Activated CD8-positive, alpha-beta T cell treated with anti-CD3 and anti-CD28 coated beads, Interleukin-2, amount 10 ng/mL, durations not matched to agents 7 days and 5 days (primary cell): ENCODE measurements at places on chromosomes 7 and 10.

GRCh38 chr7:2568521-2569223 is 9.9 kb downstream of the IQCE start:
- H3K27me3 ChIP-seq = no peaks in the 10 kb centered on the region
- no peak overlapping the region for H3K27ac ChIP-seq
- no peak overlapping the region for H3K4me3 ChIP-seq
- DNase-seq = no peak
- no peaks in the 10 kb centered on the region for H3K36me3 ChIP-seq

DNA sequence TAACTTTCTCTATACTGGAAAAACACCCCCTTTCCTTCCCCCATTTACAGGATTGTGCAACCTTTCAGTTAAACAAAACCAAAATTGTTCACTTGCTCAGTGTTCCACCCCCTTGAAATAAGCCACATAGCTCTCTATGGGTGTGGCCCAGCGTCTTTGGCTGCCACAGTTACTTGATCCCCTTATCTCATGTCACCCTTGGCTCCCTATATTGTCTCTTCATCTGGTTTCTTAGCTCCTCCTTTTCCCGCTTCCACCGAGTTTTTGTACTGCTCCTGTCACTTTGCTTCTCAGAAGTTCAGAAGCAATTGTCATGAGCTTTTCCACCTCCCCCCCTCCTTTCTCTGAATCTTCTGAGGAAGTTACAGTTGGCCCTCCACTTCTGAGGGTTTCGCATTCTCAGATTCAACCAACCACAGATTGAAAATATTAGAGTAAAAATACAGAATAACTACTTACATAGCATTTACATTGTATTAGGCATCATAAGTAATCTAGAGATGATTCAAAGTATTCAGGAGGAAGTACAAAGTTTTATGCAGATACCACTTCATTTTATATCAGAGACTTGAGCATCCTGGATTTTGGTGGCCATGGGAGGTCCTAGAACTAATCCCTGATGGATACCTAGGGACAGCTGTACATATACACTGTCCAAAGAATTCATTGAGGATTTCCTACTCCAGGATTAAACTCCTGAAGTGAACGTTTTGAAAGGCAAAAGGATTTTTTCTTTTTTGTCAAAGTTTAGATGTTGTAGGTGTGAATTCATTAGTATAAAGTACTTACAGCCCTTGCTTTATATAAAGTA is 60.4 kb downstream of the ADD3 start:
- H3K36me3 ChIP-seq = peaks cover 16% of the 10 kb centered on the region
- H3K4me3 ChIP-seq = peak overlapping the region; percentile 64

DNA sequence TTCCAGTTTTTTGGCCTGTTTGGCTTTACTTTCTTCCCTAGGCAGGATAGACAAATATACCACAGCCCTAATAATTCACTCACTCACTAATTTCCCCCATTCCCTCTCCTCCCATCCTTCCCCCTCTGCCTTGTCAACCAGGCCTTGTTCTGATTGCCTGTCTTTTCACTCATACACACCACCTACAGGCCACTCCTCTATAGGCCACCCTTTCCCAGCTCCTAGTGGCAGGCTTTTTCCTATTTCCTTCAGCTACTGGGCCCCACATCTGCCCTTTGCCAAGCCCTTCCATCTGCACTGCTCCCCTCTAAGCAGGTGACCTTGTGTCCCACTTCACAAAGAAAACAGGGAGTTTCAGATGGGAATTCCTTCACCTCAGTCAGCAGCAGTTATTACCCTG is 59.8 kb upstream of the MSRB2 start:
- H3K4me1 ChIP-seq = no peaks in the 10 kb centered on the region
- H3K4me3 ChIP-seq = no peak overlapping the region
- H3K36me3 ChIP-seq = no peaks in the 10 kb centered on the region
- peaks cover 32% of the 10 kb centered on the region for H3K27me3 ChIP-seq
- H3K27ac ChIP-seq = no peak overlapping the region
- no peak for DNase-seq

DNA sequence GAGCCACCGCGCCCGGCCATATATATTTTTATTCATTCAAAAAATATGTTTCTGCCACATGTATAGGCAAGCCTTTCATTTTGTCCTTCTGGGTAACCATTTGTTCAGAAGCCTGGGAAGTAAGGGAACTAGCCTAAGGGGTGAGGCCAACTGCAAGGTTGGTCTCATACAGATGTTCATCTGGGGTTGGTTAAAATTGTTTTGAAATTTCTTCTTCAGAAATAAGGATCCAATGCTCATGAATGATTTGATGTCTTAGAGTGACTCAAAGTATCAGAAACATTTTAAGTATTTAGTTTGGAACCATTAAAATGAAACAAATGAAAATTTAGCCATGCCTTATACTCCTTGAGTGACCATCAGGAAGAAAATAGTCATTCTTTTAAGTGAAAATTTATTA is 397.2 kb downstream of the SUGCT start:
- no peaks in the 10 kb centered on the region for H3K36me3 ChIP-seq
- no peak overlapping the region for H3K4me3 ChIP-seq
- H3K27me3 ChIP-seq = peaks cover 4% of the 10 kb centered on the region
- H3K4me1 ChIP-seq = no peaks in the 10 kb centered on the region
- H3K27ac ChIP-seq = no peak overlapping the region

GRCh38 chr7:16494955-16495719 is 29.6 kb upstream of the SOSTDC1 start:
- H3K4me1 ChIP-seq = peaks cover 7% of the 10 kb centered on the region
- no peak overlapping the region for H3K27ac ChIP-seq
- no peak for DNase-seq
- peaks cover 2% of the 10 kb centered on the region for H3K27me3 ChIP-seq

DNA sequence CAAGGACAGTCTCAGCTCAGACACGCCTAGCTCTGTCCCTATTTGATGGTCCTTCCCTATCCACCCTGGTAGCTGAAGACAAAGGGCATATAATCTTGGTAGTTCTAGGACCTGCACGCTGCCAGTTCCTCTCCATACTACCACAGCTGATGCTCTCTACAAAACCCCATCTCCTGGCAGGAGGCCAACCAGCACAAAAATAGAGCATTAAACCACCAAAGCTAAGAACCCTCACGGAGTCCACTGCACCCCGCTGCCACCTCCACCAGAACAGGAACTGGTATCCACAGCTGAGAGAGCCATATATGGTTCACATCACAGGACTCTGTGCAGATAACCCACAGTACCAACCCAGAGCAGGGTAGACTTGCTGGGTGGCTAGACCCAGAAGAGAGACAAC is 299.4 kb downstream of the LRRTM3 start:
- no peaks in the 10 kb centered on the region for H3K36me3 ChIP-seq
- no peak overlapping the region for H3K27ac ChIP-seq
- H3K27me3 ChIP-seq = peaks cover under 1% of the 10 kb centered on the region

- no peak overlapping the region for H3K27ac ChIP-seq
- no peaks in the 10 kb centered on the region for H3K27me3 ChIP-seq
- DNase-seq = no peak
- H3K4me1 ChIP-seq = no peaks in the 10 kb centered on the region
- no peaks in the 10 kb centered on the region for H3K36me3 ChIP-seq
Observed at GRCh38 chr7:125363873-125364272, 434.2 kb upstream of the POT1 start.

- H3K4me1 ChIP-seq = no peaks in the 10 kb centered on the region
- DNase-seq = no peak
- H3K36me3 ChIP-seq = no peaks in the 10 kb centered on the region
- no peaks in the 10 kb centered on the region for H3K27me3 ChIP-seq
- H3K4me3 ChIP-seq = no peak overlapping the region
- H3K27ac ChIP-seq = no peak overlapping the region
Observed at GRCh38 chr10:47176206-47176902, 123.6 kb upstream of the GDF10 start.

- H3K4me1 ChIP-seq = no peaks in the 10 kb centered on the region
- DNase-seq = no peak
- no peak overlapping the region for H3K4me3 ChIP-seq
- no peaks in the 10 kb centered on the region for H3K27me3 ChIP-seq
- H3K36me3 ChIP-seq = no peaks in the 10 kb centered on the region
Observed at GRCh38 chr7:102248456-102249395, 37.9 kb upstream of the SH2B2 start.

DNA sequence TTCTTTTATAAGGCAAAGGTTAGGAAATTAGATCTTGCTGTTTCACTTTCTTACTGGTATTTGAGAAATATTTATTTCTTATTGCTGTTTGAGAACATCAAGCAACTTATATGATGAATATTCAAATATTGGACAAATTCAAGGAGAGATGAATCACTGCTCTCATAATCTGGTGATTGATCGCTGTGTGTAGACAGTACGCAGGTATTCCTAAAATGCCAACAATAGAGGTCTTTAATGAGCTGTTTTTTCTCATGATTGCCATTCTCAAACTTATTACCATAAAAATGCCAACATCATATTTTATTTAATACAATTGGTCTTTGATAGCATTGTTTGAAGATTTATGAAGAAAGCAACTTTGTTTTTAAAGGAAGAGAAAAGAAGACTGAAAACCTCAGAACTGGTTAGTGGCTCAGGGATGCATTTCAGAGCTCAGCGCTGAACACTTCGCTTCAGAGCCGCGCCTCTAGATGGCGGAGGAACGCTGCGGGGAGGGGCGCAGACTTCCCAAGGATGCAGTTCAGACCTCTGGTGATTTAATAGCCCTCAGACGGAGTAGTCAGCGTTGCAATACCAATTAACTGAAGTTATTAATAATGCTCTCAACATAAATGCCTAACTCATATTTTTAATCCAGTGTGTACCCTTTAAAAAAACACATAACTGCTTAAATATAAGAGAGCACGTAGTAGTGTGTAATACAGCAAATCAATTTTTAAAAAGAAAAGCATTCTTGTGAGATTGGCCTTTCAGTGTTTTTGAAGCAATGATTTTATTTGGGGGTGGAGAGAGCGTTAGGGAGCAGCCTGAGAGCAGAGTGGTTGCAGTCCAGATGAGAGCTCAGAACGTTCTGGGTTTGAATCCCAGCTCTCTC is 38.5 kb upstream of the STEAP4 start:
- H3K27ac ChIP-seq = no peak overlapping the region
- no peaks in the 10 kb centered on the region for H3K4me1 ChIP-seq
- H3K4me3 ChIP-seq = no peak overlapping the region
- peaks cover 9% of the 10 kb centered on the region for H3K27me3 ChIP-seq
- DNase-seq = peak; percentile 35
- H3K36me3 ChIP-seq = no peaks in the 10 kb centered on the region

- H3K4me1 ChIP-seq = no peaks in the 10 kb centered on the region
- H3K4me3 ChIP-seq = no peak overlapping the region
- H3K27me3 ChIP-seq = no peaks in the 10 kb centered on the region
- H3K27ac ChIP-seq = no peak overlapping the region
- DNase-seq = no peak
- H3K36me3 ChIP-seq = peaks cover 48% of the 10 kb centered on the region
Observed at GRCh38 chr7:99019523-99020412, 124.1 kb downstream of the SMURF1 start.

DNA sequence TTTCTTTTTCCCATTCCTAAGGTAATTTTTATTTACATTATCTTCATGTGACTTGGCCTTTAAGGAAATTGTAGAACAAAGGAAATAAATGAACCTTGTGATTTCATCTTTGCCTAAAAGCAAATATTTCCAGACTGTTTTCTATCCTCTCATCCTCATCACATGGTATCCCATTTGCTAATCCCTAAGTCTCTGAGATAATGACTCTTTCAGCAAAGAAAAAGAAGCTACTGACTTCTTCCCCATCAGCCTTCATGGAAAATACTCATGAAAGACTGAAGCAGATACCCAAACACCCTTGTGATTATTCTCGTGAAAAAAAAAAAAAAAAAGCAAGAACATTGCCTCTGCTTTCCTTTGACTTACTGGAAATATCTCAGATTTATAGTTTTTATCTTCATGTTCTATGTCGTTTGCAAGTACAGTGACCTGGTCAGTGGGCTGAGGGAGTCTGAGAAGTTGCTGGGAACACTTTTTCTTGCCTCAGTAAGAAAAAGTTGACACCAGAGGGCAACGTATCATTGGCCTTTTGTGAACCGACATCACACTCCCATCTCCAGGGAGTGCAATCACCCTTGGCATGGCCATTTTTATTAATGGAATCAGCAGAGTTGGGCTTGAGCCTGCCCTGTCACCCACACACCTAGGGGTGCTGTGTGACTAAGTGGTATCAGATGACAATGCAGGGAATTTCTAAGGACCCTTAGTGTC is 246.0 kb upstream of the KMT2E start:
- no peaks in the 10 kb centered on the region for H3K36me3 ChIP-seq
- H3K27ac ChIP-seq = no peak overlapping the region
- DNase-seq = no peak
- no peak overlapping the region for H3K4me3 ChIP-seq

DNA sequence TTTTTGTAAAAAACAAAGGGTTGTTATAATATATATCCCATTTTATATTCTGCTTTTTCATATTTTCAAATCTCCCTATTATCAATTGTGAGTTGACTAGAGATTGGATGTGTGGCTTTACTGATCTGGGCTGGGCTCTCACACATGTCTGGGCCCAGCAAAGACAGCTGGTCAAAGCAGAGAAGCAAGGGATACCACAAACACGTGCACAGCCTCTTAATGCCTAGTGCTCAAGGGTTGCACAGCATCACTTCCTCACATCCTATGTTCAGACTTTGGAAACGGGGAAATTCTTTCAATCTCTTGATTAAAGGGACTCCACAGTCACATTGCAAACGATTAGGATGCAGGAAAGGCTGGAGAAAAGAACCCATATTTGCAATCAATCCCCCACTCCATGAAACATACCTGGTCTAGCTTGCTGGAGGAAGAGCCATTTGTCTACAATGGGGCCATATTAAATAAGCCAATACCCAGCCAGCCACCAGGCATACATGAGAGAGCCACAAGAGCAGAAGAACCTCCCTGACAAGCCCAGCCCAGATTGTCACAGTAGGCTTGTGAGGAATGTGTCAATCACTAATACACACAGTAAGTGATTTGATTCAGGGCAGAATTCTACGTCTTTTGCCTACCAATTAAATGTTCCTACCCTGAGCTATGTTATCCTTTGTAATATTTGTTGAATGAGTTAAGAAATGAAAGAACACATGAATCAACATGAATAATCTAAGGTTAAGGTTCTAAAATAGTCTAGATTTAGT is 431.2 kb downstream of the TNS3 start:
- no peaks in the 10 kb centered on the region for H3K36me3 ChIP-seq
- no peaks in the 10 kb centered on the region for H3K27me3 ChIP-seq
- DNase-seq = no peak

DNA sequence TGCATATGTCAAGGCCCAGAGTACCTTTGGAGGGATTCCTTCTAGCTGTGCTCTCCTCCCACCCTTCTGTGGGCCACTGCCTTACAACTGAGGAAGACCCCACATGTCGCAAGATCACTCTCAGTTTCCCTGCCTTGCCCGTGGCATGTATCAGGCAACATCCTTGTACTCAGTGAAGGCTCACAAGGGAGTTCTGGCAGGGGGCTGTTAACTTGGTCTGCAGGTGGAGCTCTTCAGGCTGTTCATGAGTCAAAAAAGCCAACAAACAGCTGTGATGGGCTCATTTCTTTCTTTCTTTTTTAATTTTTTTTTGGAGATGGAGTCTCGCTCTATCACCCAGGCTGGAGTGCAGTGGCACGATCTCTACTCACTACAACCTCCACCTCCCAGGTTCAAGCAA is 513.0 kb upstream of the ANKRD30A start:
- no peak overlapping the region for H3K27ac ChIP-seq
- no peak overlapping the region for H3K4me3 ChIP-seq
- no peaks in the 10 kb centered on the region for H3K36me3 ChIP-seq
- DNase-seq = no peak

- no peaks in the 10 kb centered on the region for H3K36me3 ChIP-seq
- peaks cover 4% of the 10 kb centered on the region for H3K4me1 ChIP-seq
- no peaks in the 10 kb centered on the region for H3K27me3 ChIP-seq
Observed at GRCh38 chr7:6359734-6360133, 87.3 kb upstream of the CYTH3 start.
